ENCODE measurements at places on chromosomes 6 and 20.

DNA sequence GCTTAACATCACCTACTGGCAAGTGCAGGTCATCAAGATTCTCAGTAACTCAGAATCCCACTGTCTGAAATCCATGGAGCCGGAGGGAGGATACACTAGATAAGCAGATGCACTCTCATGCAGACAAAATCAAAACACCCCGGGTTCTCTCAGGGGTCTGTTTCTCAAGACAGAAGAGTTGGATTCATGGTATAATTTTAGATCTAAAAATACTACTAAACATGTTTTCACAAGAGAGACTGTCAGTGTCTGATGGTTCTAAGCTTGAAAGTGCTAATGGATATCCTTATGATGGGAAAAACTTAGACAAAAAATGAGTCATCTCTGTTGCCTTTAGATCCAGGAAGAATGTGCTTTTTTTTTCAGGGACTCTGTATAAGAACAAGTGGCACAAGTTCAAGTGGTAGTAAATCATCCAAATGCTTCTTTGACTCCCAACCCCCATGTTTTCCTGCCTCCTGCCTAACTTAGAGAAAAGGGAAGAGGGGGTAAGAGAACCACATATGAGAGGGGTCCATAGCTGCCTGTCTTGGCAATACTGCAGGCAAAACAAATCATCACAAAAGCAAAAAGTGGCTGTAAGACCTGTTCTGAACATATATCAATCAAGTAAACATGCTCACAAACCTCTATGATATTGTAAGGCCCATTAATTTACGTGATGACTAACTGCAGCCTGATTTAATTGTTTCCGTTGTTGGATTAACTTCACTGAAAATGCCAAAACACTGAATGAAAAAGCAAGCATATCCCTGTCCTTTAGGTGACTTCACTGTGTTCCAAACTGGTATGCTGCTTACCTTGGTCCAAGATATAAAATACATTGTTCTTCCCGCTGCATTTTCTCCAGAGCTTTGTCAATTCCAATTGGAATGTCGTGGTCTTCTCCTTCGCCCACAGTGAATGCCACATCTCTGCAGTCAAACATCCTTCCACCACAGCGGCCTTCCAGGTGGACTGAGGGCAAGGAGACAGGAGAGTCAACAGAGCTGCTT lies 84.0 kb upstream of the TULP1 start:
- no peak for DNase-seq

GRCh38 chr20:25243416-25243979 lies 4.4 kb upstream of the PYGB start:
- no peak for DNase-seq

- DNase-seq: no peak
Measured at GRCh38 chr6:157528931-157529653, 148.1 kb downstream of the ZDHHC14 start.

GRCh38 chr6:130742131-130742681 lies 85.0 kb upstream of the SMLR1 start:
- no peak for DNase-seq

- DNase-seq: no peak
Measured at GRCh38 chr6:33961691-33962090, 157.9 kb upstream of the MLN start.

DNA sequence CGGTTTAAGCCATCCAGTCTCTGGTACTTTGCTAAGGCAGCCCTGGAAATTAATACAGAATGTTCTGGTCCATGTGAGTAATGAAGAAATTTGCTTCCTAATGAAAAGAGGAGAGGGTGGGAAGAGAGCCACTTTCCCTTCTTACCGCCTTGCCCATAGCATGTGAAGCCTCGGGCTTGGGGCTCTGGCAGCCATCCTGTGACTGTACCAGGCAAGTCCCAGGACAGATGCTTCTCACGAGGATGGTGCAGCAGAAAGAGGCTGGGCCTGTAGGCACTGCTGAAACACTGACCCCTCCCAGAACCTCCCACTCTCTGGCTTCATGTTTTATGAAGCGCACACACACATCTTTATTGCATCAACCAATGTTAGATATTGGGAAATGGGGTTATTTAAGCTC lies 74.8 kb downstream of the IYD start:
- no peak for DNase-seq

DNA sequence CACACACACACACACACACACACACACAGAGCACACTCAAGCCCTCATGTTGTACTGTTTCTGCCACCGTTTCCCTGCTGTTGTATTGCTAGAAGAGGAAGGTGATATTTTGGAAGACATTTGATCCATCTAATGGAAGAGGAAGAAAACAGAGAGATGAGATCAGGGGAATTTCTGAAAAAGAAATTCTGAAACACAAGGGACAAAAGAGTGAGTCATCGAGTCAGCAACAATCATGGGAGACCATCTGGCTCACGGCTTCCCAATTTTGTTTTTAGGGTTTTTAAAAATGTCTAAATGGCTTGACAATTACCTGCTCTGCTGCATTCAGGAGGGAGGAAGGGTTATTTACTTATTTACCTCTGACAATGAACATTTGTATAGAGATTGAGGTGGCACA lies 22.0 kb downstream of the SOX4 start:
- DNase-seq: no peak

DNA sequence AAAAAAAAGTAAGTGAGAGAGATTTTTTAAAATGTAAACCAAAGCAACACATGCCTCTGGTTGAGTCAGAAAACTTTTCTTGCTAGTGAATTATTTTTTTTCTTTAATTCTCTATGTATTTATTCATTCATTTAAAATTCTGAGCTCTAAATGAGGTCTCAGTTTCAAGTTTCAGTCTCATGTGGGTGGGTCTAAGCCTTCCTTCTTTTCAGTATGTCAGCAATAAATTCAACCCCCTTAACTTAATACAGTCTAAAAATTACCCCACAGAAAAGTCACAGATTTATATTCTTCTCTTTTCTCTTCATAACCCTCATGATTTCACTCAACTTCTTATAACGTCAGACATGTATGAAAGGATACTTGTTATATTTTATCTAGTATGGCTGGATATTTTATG lies 663.3 kb upstream of the PTCHD4 start:
- no peak for DNase-seq

DNA sequence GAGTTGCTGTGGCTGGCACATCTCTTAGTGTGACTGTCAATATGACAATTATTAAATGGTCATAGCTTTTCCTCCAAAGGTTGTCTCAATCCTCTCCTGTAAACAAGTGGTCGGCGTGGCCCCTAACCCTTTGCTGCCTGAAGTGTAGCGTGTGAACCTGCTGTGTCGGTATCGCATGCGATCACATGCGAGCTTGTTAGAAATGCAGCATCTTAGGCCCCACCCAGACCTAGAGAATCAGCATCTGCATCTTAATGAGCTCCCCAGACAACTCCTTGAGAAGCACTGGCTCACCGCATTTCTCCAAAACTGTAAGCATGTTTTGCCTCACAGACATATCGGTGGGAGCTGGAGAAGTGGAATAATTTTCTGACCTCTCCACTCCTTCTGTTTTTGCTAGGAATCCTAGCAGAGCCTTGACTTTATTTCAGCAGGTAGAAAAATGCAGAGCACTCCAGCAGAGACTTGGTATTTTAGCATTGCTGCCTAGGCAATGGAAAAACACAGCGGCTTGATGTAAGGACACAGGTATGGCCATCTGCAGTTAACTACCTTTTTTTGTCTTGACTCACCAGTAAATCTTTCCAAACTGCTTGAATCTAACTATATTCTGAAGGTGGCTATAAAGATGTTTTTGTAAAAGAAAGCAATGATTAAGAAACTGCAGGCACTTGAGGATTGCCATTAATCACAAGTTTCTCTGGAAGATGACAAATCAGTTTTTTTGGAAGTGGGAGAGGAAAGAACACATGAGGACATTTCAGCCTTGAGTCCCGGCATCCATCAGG lies 67.6 kb downstream of the PSMG4 start:
- DNase-seq: no peak

- DNase-seq: no peak
Measured at GRCh38 chr6:5507131-5507681, 245.9 kb downstream of the FARS2 start.

- DNase-seq: no peak
Measured at GRCh38 chr6:35082733-35083403, 58.3 kb downstream of the TCP11 start.

GRCh38 chr6:159879856-159880255 lies 10.9 kb upstream of the MAS1 start:
- DNase-seq: no peak

Measured in NCI-H1048 (cell line).